ENCODE measurements at places on chromosomes 5 and 9. TPM values are rescaled to one million over a fixed set of nuclear protein-coding genes. Genes with fewer than 3 reads are reported as not detected.

DNA sequence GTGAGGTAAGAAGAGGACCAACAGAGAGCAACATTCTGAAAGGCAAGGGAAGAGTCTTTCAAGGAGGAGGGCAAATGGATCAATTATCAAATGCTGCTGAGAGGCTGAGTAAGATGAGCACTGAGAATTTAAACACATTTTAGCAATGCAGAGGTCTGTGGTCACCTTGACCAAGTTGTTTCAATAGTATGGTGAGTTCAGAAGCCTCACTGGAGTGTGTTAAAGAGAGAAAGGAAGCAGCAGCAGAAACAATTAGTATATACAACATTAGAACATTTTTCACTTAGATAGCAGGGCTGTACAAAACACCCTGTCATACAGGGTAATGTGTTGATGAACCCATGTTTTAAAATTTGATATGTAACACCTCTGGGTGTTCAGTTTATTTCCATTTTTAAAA, 131.5 kb downstream of the NR6A1 start:
- H3K4me3 ChIP-seq, result no peak overlapping the region
- DNase-seq, result no peak
- no peaks in the 10 kb centered on the region for H3K27me3 ChIP-seq
- H3K27ac ChIP-seq, result no peak overlapping the region

- H3K36me3 ChIP-seq, result no peaks in the 10 kb centered on the region
- H3K27ac ChIP-seq, result no peak overlapping the region
- no peak for DNase-seq
- H3K27me3 ChIP-seq, result no peaks in the 10 kb centered on the region
These were observed 51.3 kb upstream of the PRLR start for GRCh38 chr5:35281613-35282012.

- no peaks in the 10 kb centered on the region for H3K27me3 ChIP-seq
- no peaks in the 10 kb centered on the region for H3K36me3 ChIP-seq
- H3K27ac ChIP-seq, result no peak overlapping the region
- no peaks in the 10 kb centered on the region for H3K4me1 ChIP-seq
These were observed 405.4 kb downstream of the TMEM232 start for GRCh38 chr5:110321117-110321516.

GRCh38 chr5:114830114-114830513, 339.6 kb downstream of the TRIM36 start:
- H3K27ac ChIP-seq, result no peak overlapping the region
- H3K4me1 ChIP-seq, result no peaks in the 10 kb centered on the region
- DNase-seq, result no peak
- H3K36me3 ChIP-seq, result no peaks in the 10 kb centered on the region

DNA sequence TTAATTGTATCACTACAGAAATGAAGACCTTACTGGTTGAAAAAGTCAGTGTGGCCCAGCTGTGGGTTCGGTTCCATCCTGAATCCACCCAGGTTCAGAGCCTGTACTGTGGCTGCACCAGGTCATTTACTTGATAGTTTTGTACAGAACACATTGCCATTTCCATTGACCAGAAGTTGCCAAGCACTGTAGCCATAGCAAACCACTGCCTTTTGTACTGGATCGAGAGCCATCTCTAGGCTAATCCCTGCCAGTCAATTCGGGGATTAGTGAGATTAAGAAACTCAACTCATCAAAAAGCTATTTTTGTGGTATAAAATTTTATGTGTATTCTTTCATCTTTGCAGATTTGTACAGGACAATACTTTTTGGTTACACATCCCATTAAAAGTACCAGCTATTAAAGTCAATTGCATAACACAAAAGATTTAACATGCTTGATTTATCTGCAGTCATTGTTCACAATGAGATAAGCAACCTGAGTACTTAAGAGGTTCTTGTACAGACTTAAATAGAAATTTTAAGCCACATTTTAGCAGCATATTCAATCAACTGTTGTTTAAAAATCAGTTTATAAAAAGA, 108.5 kb upstream of the OTULINL start:
- no peak overlapping the region for H3K27ac ChIP-seq
- H3K4me1 ChIP-seq, result no peaks in the 10 kb centered on the region
- no peak for DNase-seq
- H3K36me3 ChIP-seq, result peaks cover 35% of the 10 kb centered on the region
- no peaks in the 10 kb centered on the region for H3K27me3 ChIP-seq

DNA sequence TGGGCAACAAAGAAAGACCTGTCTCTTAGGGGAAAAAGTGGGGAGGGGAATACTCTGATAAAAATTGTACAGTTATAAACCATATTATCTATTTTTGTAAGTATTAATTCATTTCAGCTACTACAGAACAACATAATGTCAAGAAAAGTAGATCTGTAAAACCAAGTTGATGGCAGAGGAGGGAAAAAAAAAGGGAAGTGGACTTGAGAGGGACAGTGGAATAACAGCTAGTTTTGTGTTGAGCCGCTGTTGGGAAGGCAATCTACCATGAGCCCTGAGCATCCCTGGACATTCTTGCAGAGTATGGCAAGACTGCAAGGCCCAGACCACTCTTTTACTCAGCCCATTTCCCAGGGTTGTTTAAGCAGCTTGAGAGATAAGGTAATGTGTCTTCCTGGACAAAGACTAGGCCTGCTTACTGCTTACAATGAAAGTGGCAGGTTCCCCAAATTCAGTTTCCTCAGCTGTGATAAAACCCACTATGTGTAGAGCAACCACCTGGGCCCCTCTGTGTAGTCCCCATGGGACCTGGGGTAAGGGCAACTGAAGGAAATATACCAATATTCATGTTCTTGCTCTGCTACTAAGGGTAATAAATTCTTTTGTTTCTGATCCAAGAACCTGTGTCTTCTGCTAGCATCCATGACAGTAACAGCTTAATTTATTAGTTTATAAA, 25.0 kb downstream of the CEP120 start:
- H3K36me3 ChIP-seq, result peaks cover 62% of the 10 kb centered on the region
- no peak for DNase-seq
- no peaks in the 10 kb centered on the region for H3K27me3 ChIP-seq
- no peaks in the 10 kb centered on the region for H3K4me1 ChIP-seq

GRCh38 chr9:130330202-130330862, 64.8 kb downstream of the HMCN2 start:
- no peaks in the 10 kb centered on the region for H3K27me3 ChIP-seq
- peaks cover 87% of the 10 kb centered on the region for H3K4me1 ChIP-seq
- DNase-seq, result no peak
- peak overlapping the region; percentile 99 for H3K27ac ChIP-seq

- peaks cover 3% of the 10 kb centered on the region for H3K36me3 ChIP-seq
- no peak overlapping the region for H3K4me3 ChIP-seq
- peaks cover 34% of the 10 kb centered on the region for H3K4me1 ChIP-seq
- H3K27me3 ChIP-seq, result no peaks in the 10 kb centered on the region
- DNase-seq, result no peak
These were observed 14.8 kb downstream of the SUB1 start for GRCh38 chr5:32600054-32600622.

DNA sequence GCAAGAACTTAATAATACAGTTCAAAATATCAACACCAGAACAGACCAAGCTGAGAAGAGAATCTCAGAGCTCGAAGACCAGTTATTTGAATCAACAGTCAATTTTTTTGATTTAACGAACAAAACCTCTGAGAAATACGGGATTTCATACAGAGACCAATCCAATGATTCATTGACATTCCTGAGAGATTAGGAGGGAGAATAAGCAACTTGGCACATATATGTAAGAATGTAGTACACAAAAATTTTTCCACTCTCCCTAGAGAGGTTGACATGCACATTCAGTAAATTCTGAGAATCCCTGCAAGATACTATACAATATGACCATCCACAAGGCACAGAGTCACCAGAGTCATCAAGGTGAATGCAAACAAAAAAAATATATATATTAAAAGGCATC, 1577.3 kb upstream of the C9orf72 start:
- no peaks in the 10 kb centered on the region for H3K27me3 ChIP-seq
- no peak for DNase-seq
- H3K4me3 ChIP-seq, result no peak overlapping the region
- no peaks in the 10 kb centered on the region for H3K4me1 ChIP-seq
- no peak overlapping the region for H3K27ac ChIP-seq
- H3K36me3 ChIP-seq, result no peaks in the 10 kb centered on the region

DNA sequence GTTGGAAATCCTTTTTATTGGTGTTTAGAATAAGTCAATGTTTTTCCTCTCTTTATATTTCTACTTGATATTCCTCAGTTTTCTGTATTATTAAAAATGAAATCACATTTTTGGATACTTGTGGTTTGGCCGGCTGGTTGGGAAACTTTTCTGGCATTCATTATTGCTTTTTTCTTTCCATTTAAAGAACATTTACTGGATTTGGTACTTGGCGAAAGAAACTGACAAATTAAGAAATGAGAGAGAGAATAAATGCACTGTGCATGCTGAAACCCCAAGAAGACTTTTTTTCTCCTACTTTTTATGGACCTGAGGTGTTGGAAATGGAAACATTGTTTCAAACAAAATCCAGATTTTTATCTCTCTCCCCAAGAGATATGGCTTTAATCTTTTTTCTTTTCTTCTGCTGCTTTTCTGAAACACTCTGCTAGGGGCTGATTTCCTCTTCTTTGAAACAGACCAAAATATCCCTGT, 128.4 kb downstream of the SNX18 start:
- no peaks in the 10 kb centered on the region for H3K36me3 ChIP-seq
- H3K4me1 ChIP-seq, result no peaks in the 10 kb centered on the region
- no peak overlapping the region for H3K4me3 ChIP-seq
- peak overlapping the region; percentile 82 for H3K27ac ChIP-seq
- H3K27me3 ChIP-seq, result no peaks in the 10 kb centered on the region

DNA sequence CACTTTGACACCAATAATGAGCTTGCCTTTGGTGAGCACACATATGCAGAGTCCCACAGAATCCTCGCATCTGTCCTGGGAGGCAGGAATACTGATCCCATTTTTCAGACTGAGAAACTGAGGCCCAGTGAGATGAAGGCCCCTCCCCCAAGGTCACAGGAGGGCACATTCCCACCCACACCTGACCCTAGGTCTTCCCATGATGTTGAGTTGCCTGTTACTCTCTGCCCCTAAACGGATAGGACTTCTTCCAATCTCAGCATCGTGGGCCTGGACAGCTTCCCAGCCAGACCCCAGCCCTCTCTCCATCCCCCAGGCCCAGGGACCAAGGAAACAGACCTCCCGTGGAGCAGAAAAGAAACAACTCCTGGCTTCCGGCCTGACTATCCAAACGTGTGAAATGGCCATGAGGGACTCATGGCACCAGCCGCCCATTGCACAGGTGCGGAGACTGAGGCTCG, 877 bp downstream of the SH3GLB2 start:
- H3K4me3 ChIP-seq, result peak overlapping the region; percentile 95
- H3K4me1 ChIP-seq, result peaks cover 44% of the 10 kb centered on the region
- DNase-seq, result no peak
- H3K27ac ChIP-seq, result peak overlapping the region; percentile 85
- H3K27me3 ChIP-seq, result no peaks in the 10 kb centered on the region
- no peaks in the 10 kb centered on the region for H3K36me3 ChIP-seq

GRCh38 chr9:21461377-21461776, 20.7 kb downstream of the IFNE start:
- H3K4me1 ChIP-seq, result no peaks in the 10 kb centered on the region
- no peak for DNase-seq
- no peak overlapping the region for H3K4me3 ChIP-seq

GRCh38 chr5:102380174-102380573, 84.1 kb upstream of the SLCO4C1 start:
- no peaks in the 10 kb centered on the region for H3K36me3 ChIP-seq
- no peak overlapping the region for H3K27ac ChIP-seq
- no peak for DNase-seq

DNA sequence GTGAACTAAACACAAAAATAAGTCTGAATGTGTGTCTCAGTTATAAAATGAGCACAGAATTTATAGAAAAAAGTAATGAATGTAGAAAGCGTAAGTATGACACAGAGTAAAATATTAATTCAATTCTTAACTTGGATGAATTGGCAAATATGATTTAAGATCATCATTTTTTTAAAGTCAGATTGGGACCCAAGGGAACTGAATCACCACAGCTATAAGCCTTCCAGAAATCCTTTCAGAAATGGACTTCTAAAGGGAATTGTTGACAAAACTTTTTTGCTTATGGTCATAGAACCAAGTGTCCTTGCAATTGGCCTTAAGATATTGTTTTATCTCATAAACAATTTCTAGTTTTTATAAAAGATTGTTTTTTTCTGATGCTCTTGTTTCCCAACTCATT, 495.1 kb upstream of the DAB2 start:
- H3K4me3 ChIP-seq, result no peak overlapping the region
- H3K27me3 ChIP-seq, result no peaks in the 10 kb centered on the region
- DNase-seq, result no peak
- H3K4me1 ChIP-seq, result no peaks in the 10 kb centered on the region
- no peak overlapping the region for H3K27ac ChIP-seq

- no peak overlapping the region for H3K27ac ChIP-seq
- no peaks in the 10 kb centered on the region for H3K36me3 ChIP-seq
- H3K27me3 ChIP-seq, result no peaks in the 10 kb centered on the region
- H3K4me3 ChIP-seq, result no peak overlapping the region
- DNase-seq, result no peak
These were observed 6.9 kb downstream of the OTULIN start for GRCh38 chr5:14671414-14671813.

GRCh38 chr9:89664896-89665329, 60.1 kb downstream of the GADD45G start:
- peaks cover 24% of the 10 kb centered on the region for H3K4me1 ChIP-seq
- no peaks in the 10 kb centered on the region for H3K27me3 ChIP-seq
- H3K27ac ChIP-seq, result no peak overlapping the region
- no peak overlapping the region for H3K4me3 ChIP-seq

- no peak overlapping the region for H3K27ac ChIP-seq
- DNase-seq, result peak; percentile 42
- no peaks in the 10 kb centered on the region for H3K36me3 ChIP-seq
- no peaks in the 10 kb centered on the region for H3K4me1 ChIP-seq
- H3K27me3 ChIP-seq, result no peaks in the 10 kb centered on the region
These were observed 11.1 kb upstream of the ORM1 start for GRCh38 chr9:114311571-114312512.

DNA sequence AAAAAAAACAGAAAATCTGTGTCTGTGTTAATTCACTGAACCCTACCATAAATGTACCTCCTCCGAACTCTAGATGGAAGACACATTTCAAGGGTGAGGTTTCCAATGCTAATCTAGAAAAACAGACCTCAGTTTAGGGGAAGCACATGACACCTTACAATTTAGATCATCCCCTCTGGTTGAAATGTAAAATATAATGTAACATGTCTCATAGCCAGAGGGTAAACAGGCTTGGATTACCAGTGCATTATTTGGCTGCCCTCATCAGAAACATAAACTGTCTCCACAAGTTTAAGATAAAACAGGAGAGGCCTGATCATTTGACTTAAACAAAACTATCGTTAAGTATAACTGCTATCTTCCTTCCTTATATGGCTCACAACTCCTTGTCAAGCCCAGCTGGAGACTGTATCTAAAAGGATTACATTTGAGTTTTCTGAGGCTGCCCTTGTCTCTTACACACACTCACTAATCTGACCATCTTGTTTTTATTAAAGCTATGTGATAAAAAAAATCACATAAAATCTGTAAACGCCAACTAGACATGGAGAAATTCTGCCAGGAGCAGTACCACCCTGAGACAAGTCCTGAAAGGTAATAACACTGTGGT, 105.7 kb downstream of the LURAP1L start:
- H3K36me3 ChIP-seq, result no peaks in the 10 kb centered on the region
- no peak overlapping the region for H3K27ac ChIP-seq
- no peaks in the 10 kb centered on the region for H3K4me1 ChIP-seq
- DNase-seq, result no peak
- H3K4me3 ChIP-seq, result no peak overlapping the region

ENTPD8 gene
- not detected for total RNA-seq

PRLR gene
- 0.82 TPM for total RNA-seq

DAB2 gene
- 55.0 TPM for total RNA-seq

MYMK gene
- total RNA-seq, result not detected

GARIN3 gene
- total RNA-seq, result not detected

SPIN1 gene
- 84.5 TPM for total RNA-seq

All from sigmoid colon (tissue), 7 donors.